H7 (cell line): ENCODE measurements at places on chromosomes 11 and 22. TPM values are rescaled to one million over a fixed set of nuclear protein-coding genes. Genes with fewer than 3 reads are reported as not detected.
A peak's percentile ranks its signal among the peaks of the same experiment; 100 is the strongest.

OR2D2 gene
- 0.42 TPM in 1 of 2 replicates, not detected in the other for total RNA-seq

- no peak for DNase-seq
Observed at GRCh38 chr22:42613872-42614301, 796 bp downstream of the POLDIP3 start.

RFPL2 gene
- 0.15 and 0.45 TPM in 2 replicates for total RNA-seq

- DNase-seq: no peak
Observed at GRCh38 chr11:8566613-8567210, 27.3 kb downstream of the STK33 start.

THAP12 gene
- total RNA-seq: 27.0 and 37.0 TPM in 2 replicates

ROBO4 gene
- not detected in 2 replicates for total RNA-seq

GRCh38 chr22:17580441-17581031 lies 17.2 kb downstream of the SLC25A18 start:
- DNase-seq: peak; percentile 89

RBM14 gene
- total RNA-seq: 51.6 and 55.2 TPM in 2 replicates

CRYBB3 gene
- 0.10 TPM in 1 of 2 replicates, not detected in the other for total RNA-seq

DNA sequence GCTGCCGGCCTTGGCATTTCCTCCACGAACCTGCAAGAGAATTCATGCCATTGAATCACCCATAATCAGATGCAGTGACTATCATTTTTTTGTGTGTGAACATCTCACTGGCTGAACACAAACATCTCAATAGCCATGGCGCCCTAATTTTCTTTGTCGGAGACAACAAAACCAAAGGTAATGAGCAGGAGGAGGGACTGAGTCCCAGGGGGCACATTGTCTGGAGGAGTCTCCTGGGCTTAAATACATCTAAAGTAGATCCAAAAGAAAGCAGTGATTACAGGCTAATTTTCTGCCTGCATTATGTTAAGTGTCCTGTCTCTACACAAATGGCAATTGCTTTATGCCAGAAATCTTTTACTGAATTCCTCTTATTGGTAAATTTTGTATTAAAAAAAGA lies 113.5 kb downstream of the NTM start:
- DNase-seq: no peak

- DNase-seq: no peak
Observed at GRCh38 chr22:49377306-49377705, 450.4 kb downstream of the BRD1 start.

- DNase-seq: no peak
Observed at GRCh38 chr11:93348930-93349329, 18.4 kb downstream of the DEUP1 start.

- no peak for DNase-seq
Observed at GRCh38 chr11:131302836-131303235, 67.6 kb upstream of the NTM start.

MS4A6A gene
- not detected in 2 replicates for total RNA-seq

GRCh38 chr11:46643531-46643930 lies 26.2 kb downstream of the ATG13 start:
- no peak for DNase-seq

GRCh38 chr11:118359295-118359958 lies at the start of gene UBE4A:
Gene UBE4A (plus strand): TSS chr11:118359600. CDS start chr11:118365081, 5,481 bp downstream.
- peak; percentile 80 for DNase-seq

TMX2 gene
- 75.3 and 93.9 TPM in 2 replicates for total RNA-seq

DNA sequence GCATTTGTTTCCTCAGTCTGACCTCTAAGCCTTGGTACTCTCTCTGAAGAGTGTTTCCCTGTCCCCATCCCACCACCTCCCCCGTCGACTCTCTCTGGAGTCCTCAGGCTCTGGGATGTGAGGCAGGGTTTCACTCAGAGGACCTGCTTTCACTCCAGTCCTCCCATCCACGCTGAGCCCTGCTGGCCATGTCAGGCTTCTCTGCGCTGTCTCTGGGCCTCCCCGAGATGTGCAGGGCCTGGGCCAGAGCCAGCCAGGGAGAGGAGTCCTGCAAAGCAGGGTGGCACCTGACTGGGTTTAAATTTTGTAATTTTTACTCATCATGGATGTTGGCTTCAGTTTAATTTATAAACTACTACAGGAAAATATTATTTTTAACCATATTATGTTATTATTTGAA lies 3.3 kb downstream of the SCGB2A2 start:
- peak; percentile 16 for DNase-seq

MAPK8IP2 gene
- 1.7 and 3.4 TPM in 2 replicates for total RNA-seq

DNA sequence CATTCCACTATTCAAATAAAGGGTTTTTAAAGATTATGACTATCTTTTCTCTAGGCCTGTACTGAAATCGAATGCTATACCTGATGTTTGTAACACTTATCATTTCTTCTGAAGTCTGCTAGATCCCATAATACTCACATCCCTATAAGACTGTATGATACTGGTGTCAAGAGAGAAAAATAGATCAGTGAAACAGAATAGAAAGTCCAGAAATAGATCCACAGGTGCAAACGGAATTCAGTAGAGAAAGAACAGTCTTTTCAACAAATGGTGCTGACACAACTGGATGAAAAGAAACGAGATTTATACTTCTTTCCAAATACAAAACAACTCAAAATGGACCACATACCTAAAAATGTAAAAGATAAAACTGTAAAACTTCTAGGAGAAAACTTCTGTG lies 143.2 kb downstream of the APOL5 start:
- DNase-seq: no peak

GRCh38 chr11:12127206-12127898 lies 17.0 kb downstream of the MICAL2 start:
- no peak for DNase-seq
